ENCODE measurements at places on chromosomes 2 and 18.

- DNase-seq: peak; percentile 71
These were observed 7.4 kb downstream of the CTDSP1 start for GRCh38 chr2:218406949-218407618.

GRCh38 chr2:138335036-138335435 is 166.5 kb upstream of the SPOPL start:
- no peak for DNase-seq

- no peak for DNase-seq
These were observed 187.6 kb downstream of the KCNS3 start for GRCh38 chr2:18066066-18066465.

- DNase-seq: no peak
These were observed 40.8 kb downstream of the RAB10 start for GRCh38 chr2:26074676-26075075.

- DNase-seq: no peak
These were observed 6.2 kb upstream of the EHD3 start for GRCh38 chr2:31227711-31228125.

Data from left ventricle myocardium inferior (tissue), 1 donor.